Endothelial cell of coronary artery (primary cell): ENCODE measurements at places on chromosomes 11 and 22. TPM values are rescaled to one million over a fixed set of nuclear protein-coding genes. Genes with fewer than 3 reads are reported as not detected.

FCHSD2 gene
- 15.0 and 16.4 TPM in 2 replicates for total RNA-seq

IFT27 gene
- 13.5 and 14.2 TPM in 2 replicates for total RNA-seq

HBG1 gene
- total RNA-seq = not detected in 2 replicates

AGBL2 gene
- total RNA-seq = 0.09 and 0.36 TPM in 2 replicates

LUZP2 gene
- 0.56 TPM in 1 of 2 replicates, not detected in the other for total RNA-seq

DYNC2H1 gene
- 8.5 and 10.0 TPM in 2 replicates for total RNA-seq
